ENCODE measurements at places on chromosomes 7 and 10.

DNA sequence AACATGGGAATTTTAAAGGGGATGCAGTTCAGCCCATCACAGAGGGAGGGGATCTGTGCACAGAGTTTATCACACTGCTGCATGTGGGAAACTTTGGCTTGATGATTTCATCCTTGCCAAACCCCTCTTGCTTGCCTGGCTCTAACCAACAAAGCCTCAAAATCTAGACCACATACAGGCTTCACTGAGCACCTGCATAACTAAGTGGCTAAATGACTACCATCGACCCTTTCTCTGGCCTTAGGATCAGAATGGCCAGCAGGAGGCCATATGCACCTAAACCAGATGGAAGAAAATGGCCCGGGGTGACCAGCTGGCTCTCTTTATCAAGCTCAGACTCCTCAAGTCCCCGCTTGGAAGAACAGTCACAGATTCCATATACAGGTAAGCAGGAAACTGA lies 15.6 kb upstream of the ZNF25 start:
- DNase-seq = no peak

DNA sequence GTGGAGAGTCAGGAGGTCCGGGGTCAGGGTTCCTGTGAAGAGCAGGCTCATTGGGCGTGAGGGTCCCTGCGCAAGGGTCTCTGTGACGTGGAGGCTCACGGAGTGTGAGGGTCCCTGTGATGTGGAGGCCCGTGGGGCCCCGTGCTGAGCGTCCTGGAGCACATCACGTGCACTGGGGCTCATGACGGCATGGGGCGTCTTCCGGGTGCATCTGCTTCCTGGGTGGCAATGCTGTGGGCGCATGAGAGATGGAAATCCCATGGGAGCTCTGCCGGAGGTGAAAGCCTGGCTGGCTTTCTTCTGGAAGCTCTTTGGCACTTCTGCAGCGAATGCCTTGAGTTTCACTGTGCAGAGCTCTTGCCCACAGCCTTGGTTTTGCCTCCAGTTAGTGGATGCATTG lies 71.4 kb downstream of the WDR37 start:
- DNase-seq = no peak

DNA sequence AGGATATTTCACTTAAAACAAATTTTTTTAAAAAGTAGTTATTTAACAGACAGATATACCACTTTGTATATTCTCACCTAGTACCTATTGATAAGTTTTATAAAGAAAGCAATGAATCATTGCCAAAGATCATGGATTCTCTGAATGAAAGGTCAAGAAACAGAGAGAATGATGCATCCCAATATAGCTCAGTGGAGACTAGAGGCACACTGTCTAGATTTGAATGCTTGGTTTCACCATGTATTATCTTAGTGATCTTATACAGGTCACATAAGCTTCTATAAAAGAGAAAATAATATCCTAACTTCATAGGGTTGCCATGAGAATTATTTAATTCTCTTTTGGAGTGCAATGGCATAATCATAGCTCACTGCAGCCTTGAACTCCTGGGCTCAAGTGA lies 87.0 kb upstream of the LRRN3 start:
- no peak for DNase-seq

DNA sequence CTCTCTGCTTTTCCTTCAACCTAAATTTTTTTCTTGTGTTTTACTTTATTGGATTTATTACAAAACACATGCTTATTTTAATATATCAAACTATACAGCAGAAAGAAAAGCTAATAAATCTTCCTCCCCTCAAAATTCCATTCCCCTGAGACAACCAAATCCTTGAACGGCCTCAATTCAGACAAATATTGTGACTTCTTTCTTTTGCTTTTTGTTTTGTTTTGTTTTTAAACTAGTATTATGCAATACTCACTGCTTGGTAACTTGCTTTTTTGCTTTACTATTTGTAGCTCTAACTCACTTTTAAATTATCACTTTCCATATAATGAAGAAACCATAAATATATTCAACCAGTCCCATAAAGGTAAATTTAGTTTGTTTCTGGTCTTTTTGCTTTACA lies 59.4 kb upstream of the CDK1 start:
- no peak for DNase-seq

GRCh38 chr10:49347827-49348226 lies 48.1 kb downstream of the DRGX start:
- DNase-seq = no peak

GRCh38 chr7:44291733-44292419 lies 33.5 kb downstream of the CAMK2B start:
- no peak for DNase-seq

DNA sequence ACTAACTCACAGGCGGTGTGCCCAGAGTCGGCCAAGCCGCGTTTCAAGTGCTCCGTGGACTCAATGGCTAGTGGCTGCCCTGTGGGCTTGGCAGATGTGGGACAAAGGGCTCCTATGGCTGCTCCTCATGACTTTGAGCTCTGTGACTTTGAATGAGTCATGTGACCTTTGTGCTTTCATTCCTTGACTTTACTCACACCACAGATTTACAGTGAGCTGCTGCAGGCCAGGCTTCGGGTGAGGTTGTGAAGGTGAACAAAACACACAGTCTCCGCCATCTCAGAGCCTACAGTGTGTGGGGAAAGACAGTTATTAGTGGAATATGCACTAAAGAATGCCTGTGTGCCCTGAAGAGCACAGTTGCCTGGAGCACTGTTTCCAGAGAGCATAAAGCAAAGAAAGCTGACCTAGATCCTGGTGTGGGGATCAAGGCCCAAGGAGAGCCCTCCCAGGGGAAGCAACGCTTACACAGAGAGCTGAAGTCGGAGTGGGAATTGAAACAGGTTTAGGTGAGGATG lies 29.7 kb upstream of the PLEKHA1 start:
- no peak for DNase-seq

GRCh38 chr7:69412331-69413146 lies 185.7 kb upstream of the AUTS2 start:
- no peak for DNase-seq

- no peak for DNase-seq
Observed at GRCh38 chr7:128705891-128706333, 33.2 kb upstream of the CALU start.

DNA sequence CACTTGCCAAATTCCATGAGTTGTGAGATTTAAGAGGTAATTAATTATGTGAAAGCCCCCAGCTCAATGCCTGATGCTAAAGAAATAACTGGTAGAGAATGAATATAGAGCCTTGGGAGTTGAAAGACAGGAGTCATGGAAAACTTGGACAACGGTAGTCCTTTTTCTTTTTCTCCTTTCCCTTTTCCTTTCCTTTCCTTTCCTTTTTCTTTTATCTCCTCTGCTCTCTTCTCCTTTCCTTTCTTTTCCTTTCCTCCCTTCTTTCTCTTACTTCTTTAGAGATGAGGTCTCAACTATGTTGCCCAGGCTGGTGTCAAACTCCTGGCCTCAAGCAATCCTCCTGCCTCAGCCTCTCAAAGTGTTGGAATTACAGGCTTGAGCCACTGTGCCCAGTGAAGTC lies 7.9 kb upstream of the TSPAN15 start:
- DNase-seq = no peak

DNA sequence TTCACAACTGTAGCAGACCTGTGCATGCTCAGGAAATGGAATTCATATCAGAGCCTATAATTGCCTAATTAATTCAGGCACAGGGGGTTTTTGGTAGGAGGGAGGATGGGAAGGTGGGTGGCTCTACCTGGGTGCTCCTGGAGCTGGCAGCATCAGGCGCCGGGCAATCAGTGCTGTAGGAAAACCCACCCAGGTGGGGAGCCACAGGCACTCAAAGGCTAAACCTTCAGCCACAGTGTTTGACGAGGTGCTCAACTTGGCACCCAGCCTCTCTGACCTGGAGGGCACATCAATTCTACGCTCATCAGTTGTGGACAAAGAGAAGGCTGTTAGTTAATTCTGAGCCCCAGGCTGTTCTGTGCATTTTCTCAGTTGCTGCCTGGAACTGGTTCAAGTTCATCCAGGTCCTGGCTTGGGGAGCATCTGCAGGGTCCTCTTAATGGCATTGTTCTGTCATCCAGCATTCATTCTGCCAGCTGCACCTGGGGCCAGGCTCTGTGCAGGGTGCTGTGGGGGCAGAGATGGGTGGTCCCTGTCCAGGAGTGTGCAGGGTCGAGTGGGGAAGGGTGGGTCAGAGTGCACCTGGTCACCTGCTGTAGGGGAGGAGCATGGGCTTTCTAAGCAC lies 54.1 kb upstream of the NPTX2 start:
- no peak for DNase-seq

DNA sequence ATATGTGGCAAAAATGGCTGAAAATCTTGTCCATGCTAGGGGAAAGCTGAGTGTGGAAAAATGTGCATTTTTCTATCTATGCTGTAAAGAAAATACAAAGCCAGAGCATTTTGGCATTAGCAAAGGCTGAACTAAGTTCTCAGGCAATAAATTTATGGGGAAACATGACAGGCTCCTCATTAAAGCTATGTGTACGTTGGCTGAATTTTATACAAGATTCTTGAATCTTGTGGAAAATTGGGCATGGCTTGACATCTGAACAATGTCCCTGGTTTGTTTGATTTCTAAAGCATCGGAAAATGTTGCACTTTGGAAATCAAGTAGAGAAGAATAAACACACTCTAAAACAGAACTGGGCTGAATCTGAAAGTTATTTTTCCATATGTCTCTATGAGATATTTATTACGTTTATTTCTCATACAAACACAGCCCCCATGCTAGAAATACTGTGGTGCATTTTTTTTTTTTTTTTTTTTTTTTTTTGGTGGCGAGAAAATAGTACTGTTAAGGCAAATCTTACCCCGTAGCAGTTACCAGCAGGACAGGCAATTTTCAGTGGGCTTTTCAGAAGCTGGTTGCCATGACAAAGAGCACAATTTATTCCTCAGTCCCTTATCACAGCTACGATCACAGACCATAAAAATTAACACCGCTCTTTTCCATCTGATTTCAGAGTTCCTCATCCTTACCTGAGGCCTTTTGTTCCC lies 16.9 kb downstream of the CPA1 start:
- no peak for DNase-seq

GRCh38 chr10:63711867-63712716 lies 190.9 kb downstream of the REEP3 start:
- DNase-seq = no peak

- no peak for DNase-seq
Observed at GRCh38 chr7:140435252-140435895, 31.5 kb downstream of the RAB19 start.

- DNase-seq = no peak
Observed at GRCh38 chr7:125396466-125397151, 467.0 kb upstream of the POT1 start.

GRCh38 chr10:102517553-102517952 lies 13.8 kb downstream of the SUFU start:
- DNase-seq = no peak

GRCh38 chr7:20577441-20578071 lies 37.9 kb upstream of the ABCB5 start:
- no peak for DNase-seq

DNA sequence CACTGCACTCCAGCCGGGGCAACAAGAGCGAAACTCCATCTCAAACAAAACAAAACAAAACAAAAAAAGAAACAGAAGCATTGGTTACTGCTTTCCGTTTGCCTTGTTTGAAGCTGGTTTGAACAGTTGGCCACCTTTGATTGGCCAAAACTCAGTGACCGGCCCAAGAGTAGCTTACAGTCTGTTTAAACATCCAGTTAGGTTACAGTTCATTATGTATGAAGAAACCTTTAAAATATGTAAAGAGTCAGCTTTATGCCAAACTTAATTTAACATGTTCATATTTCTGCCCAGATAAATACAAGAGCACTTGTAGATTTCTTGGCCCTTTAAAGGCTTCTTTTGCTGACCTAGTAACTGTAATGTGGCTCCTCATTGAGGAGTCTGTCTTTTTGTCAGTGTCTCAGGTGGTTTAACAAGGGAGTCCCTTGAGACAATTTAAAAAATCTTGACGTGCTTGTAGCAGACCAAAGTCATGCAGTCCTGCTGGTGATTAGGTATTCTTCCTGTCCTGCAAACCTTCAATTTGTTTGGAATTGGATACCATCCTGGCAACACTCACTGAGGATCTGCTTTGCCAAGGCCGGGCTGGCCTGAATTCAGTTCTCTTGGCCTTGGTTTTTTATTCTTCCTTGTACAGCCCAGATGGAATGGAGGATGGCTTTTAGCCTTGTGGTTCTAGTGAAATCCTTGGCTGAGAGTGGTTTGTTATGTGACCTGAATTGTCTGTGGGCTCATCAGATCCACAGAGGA lies 128.9 kb downstream of the PLXDC2 start:
- no peak for DNase-seq

GRCh38 chr7:1271046-1271445 lies 38.4 kb downstream of the UNCX start:
- DNase-seq = no peak

DNA sequence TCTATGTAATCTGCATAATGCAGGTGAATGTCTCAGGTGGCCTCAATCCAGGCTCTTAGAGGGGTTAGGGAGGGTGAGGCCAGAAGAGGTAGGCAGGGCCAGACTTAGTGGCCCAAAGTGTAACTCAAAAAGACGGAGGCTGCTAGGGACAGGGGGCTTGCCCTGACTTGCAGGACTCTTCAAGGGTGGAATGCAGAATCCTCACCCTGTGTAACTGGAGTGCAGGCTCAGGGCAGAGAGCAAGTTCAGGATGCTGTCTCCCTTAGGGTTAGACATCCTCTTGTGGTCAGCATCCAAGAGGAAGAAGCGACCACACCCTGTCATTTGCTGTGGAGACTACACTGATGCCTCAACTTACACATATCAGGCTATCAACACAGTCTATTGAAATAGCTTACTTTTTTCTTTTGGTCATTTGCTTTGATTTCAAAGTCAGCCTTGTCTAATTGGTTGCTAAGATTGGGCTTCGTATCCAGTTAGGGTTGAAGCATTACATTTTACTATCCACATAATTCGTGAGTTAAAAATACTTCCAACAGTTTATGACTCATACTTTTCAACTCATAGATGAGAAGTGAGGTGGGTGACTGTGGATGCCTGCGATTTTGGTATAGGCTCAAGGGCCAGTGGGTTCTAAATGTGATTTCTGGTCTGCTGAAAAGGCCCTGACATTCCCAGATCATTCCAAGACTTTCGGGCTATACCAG lies 563.6 kb downstream of the SUGCT start:
- DNase-seq = no peak

DNA sequence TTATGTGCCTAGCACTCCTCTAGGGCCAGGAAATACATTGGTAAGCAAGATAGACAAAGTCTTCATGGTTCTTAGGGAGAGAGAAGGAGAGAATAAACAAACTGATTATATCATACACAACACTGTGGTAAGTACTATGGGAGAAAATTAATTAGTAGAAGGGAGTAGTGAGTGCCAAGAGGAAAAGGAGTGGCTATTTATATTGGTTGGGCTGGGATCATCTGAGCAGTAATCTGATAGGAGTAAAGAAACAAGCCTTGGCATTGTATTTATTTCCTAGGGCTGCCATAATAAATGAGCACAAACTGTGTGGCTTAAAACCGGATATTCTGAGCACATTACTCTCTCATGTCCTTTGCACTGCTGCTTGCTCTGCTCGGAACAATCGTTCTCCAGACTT lies 158.1 kb upstream of the PHF14 start:
- no peak for DNase-seq

GRCh38 chr7:64463636-64464375 lies 99.1 kb downstream of the ZNF680 start:
- DNase-seq = no peak

- DNase-seq = no peak
Observed at GRCh38 chr10:9508606-9509005, 1454.1 kb downstream of the GATA3 start.

GRCh38 chr10:102399217-102400021 lies 3.9 kb downstream of the NFKB2 start:
- DNase-seq = peak; percentile 90

- DNase-seq = no peak
Observed at GRCh38 chr10:117616179-117616578, 73.6 kb downstream of the EMX2 start.
